SW480 (cell line): ENCODE measurements at places on chromosomes 7 and 10.

- DNase-seq: peak; percentile 21
These were observed 805.1 kb downstream of the TNS3 start for GRCh38 chr7:46776790-46777189.

DNA sequence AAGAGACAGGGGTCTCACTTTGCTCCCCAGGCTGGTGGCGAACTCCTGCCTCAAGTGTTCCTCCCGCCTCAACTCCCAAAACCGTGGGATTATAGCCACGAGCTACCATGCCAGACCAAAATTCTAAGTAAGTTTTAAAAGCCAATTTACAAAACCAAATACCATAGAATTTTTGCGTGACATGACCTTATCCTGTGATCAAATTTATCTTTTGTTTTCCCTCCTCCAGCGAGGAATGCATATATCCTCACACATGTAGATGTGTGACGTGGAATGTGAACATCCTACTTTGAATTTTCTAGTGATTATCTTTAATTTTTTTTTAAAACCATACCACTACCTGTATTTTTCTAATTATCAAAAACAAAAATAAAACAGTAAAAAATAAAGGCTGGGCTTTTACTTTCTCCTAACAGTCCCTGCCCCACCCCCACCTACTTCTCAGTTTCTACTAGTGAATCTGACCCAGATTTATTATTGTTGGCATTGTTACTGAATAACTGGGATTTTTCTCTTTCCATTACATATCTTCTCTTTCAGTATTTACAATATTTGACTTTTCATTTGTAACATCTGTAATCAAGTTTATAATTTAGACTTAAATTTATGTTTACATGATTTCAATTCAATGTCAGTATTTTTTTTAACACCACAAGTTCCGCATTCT lies 26.0 kb downstream of the CYTH3 start:
- no peak for DNase-seq

GRCh38 chr7:6360841-6361240 lies 86.9 kb downstream of the DAGLB start:
- DNase-seq: no peak

DNA sequence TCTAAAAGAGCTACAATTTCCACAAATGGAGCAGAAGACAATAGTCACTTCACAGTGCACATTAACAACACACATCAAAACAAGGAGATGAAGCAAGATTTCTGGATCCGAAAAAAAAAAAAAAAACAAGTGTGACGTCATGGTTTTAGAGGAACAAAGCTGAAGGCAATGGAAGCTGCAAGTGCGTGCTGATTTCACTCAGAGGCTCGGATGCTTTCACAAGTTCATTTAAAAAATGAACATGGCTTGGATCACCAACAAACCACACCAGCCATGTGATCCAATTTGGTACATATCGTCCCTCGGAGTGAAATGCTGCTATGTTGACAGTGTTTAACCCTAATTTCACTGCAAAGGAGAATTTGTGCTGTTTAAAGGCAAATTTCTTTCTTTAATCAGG lies 337.0 kb upstream of the PRKCQ start:
- no peak for DNase-seq

DNA sequence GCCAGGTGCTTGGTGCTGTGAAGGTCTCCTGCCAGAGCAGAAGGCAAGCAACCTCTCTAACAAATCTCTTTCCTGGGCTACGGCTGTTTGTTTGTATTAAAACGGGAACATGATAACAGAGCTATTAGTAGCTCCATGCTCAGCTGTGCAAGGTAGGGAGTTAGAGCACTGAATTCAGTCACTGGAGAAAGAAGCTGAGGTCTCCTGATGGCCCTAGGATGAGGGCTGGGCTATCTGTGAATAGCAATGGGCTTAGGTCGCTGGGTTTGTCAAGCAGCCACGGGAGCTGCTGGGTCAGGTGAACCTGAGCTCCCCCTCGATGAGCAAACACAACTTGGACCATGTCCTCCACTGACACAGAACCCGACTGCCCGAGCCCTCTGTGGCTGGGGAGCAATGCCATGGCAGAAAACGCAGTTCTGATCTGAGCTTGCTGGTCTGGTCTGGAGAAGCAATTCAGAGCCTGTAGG lies 24.4 kb downstream of the TACC2 start:
- no peak for DNase-seq

GRCh38 chr10:103733045-103733419 lies 122.3 kb downstream of the SH3PXD2A start:
- no peak for DNase-seq

DNA sequence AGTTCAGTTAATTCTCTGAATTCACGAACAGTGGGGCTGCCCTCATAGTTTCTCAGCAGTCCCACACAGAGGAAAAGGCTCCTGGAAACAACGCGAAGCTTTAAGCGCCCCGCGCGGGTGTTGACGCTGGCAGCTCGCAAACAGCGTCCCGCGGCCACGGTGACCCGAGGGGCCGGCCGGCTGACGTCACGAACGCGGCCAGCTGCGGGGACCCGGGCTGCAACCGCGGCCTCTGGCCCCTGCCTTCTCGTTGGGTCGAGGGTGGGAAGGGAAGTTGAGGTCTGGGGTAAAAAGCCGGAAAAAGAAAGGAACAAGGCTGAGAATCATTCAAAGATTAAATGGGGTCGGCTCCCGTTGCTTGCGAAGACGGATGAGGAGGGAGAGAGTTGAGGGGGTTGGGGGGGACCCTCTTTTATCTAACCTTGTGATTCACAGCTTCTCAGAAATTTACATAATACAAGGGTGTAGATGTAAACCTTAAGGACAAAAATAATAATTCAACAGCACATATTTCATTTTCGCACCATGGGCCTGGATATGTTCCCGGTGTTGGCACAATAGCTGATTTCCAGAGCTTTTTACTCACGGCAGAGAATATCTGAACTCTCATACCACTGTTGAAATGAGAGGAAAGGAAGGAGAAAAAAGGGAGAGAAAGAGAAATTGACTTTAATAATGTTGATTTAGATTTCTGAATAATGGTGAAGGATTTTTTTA lies 7.3 kb upstream of the FEZF1 start:
- no peak for DNase-seq

DNA sequence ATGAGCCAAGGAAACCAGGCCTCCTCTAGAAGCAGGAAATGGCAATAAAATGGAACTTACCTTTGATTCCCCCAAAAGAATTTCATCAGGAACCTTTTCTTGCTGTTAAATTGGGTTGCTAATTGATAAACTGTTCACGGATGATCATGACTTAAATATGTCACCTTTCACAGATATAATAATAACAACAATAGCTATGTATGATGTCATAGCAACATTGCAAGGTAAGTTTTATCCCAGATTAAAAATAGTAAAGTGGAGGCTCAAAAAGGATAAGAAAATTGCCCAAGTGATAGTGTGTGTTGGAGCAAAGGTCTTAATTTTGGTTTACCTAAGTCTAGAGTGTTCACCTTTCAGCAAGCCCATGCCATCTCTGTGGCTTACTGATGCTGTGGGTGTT lies 357.6 kb upstream of the CELF2 start:
- DNase-seq: no peak

DNA sequence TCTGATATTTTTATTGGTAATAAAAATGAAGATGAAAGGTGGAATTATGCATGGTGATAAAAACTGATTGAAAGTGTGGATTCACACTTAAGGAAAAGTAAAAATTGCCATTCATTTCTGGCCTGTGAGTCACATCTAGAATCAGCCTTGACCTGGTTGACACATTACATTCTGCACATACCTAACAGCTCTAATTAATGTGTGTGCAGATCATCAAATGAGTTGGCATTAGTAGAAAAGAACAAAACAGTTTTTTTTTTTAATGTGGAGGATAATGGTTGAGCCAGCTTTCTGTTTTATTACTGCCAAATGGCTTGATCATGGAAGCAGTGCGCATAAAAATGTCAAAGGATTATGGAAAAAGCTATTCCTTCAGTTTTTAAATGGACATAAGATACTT lies 142.6 kb upstream of the TMEM196 start:
- no peak for DNase-seq

DNA sequence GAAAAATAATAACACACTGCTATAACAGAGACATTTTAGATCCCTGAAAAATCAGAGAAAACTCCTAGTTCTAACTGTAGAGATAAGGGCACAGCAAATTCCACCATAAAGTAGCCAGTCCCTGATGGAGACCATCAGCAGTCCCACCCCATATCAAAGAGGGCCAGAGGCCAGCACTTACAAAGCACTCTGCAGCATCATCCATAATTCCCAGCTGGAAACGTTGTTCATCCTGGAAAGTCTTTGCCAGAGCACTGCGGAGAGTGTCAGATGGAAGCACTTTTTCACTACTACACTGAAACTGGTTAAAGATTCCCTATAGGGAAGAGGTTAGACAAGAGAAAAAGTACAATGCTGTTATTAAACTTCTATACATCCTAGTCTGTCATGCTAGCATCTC lies 45.8 kb downstream of the USP54 start:
- no peak for DNase-seq

GRCh38 chr7:5435291-5436002 lies 11.8 kb upstream of the TNRC18 start:
- DNase-seq: no peak

DNA sequence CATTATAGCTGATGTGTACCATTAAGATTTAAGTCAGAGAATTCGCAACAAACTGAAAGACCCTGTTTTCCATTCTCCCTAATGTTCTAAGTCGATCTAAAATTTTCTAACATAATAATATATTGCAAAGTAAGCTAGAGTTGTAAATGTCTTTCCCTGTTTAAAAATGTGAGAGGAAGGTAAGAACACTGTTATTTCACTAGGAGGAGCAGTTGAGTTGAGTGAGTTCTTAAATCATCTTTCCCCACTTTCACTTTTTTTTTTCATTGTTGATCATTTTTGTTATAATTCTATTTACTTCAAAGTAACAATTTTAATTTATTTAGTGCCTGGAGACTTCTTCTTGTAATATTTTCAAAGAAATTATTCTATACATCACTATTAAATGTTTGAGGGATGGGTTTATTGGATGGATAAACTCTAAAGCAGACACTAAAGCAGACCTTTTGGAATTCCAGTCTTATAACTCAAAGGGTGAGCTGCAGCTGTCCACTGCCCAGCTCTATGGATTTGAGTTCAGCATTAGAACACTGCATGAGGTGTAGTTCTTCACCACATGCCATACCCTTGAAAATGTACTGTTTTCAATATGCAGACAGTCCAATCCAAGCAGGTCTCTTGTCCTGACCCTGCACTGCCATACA lies 181.3 kb upstream of the FZD1 start:
- DNase-seq: peak; percentile 67

DNA sequence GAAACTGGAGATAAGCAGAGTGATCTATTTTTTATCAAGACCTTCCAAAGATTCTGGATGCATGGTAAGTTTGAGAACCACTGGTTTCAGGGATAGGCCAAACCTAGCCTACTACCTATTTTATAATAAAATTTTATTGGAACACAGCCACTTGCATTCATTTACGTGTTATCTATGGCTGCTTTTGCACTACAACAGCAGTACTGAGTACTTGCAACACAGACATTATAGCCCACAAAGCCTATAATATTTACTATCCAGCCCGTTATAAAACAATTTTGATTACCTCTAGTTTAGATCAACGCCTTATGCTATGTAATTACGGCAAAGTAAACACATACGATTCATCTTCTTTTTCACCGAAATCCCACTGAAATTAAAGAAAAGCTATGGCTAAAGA lies 18.4 kb downstream of the STEAP1 start:
- DNase-seq: no peak

- no peak for DNase-seq
These were observed 176.7 kb upstream of the PPP2R2D start for GRCh38 chr10:131724169-131724545.

GRCh38 chr7:149440222-149440621 lies 20.6 kb downstream of the ZNF777 start:
- no peak for DNase-seq

DNA sequence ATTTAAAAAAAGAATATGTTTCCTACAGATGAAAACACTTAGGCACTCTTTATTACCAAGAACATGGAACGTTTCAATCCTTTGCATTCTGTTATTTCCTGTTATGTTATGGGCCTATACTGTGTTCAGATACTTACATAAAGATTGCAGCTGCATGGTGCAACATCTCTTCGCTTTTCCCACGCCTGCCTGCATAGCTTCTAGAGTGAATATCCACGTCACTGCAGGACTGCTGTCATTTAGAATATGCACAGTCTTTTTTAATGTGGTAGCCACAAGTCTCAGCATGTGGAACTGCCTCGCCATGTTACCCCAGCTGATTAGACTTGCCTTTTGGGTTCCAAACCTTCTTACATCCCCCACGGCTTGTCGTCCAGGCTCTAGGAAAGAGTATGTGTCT lies 69.6 kb upstream of the GATA3 start:
- no peak for DNase-seq

DNA sequence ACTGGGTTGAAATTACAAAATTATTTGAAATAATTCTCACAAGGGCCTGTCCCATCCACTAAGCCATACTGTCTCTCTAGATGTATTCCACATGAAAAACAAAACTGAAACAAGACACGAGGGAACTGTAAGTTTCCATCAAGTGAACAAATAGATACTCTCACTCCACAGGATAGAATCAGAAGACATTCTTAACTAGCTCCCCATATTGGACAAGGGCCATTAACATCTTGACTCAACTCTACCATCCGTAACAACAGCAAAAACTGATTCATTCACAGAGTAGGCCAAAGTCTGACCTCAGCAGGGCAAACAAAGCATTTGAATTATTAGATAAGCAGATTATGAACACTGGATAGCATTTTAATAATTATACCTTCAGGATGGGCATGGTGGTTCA lies 29.1 kb downstream of the UBE2H start:
- DNase-seq: no peak

- no peak for DNase-seq
These were observed 6.3 kb downstream of the FAS start for GRCh38 chr10:88996927-88997326.

GRCh38 chr10:91975438-91975837 lies 51.9 kb downstream of the BTAF1 start:
- DNase-seq: no peak

DNA sequence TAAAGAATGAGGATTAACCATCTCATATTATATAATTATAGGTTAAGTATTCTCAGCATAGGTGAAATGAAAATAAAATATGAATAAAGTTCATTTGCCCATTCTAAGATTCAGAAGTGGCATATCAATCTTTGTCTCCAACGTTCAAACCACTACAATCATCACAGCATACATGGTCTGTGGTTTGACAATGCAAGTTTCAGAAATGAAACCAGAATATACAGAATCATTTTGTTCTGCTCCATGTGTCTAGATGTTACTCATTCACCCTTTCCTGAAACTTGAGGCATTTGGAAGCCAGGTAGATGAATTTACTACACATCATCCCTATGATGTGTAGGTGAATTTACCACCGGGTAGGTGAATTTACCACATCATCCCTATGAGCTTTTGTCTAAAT lies 44.5 kb upstream of the PPP1R3A start:
- no peak for DNase-seq

DNA sequence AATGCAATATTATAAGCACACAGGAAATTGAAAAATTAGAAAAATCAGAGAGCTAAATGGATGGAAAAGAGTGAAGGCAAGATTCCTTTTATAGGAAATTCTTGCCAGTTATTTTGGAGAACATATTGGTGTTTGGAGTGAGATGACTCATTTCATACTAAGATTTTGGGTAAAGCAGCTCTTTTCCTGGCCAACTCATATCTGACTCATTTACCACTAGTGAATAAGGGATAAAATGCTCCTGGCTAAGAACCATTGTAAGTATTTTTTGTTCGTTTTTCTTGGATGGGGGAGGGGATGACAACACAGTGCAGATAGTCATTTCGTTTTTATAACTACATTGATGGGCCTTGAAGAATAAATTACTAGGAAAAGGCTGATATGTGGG lies 139.3 kb downstream of the TWIST1 start:
- DNase-seq: no peak

GRCh38 chr10:90587081-90587491 lies 270.8 kb downstream of the HTR7 start:
- DNase-seq: peak; percentile 2
